ENCODE measurements at places on chromosomes 4 and X.

- no peak for DNase-seq
These were observed 5.7 kb upstream of the MPC1L start for GRCh38 chrX:40617566-40617965.

DNA sequence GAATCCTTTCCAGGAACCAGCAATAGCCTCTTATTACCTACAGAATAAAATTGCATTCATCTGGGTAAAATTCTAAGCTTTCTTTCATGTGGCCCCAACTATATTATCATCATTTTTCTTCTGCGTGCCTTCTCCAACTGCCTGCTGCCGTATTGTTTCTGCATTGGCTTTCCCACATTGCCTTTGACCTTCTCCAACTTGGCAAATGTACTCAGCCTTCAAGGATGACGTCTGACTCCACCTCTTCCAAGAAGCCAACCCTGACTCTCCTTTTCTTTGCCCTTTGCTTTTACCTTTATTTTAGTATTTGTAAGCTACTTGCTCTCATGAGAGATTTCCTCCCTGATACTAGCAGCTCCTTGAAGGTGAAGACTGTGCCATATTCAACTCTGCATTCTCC is 200.4 kb upstream of the FAM9B start:
- no peak for DNase-seq

DNA sequence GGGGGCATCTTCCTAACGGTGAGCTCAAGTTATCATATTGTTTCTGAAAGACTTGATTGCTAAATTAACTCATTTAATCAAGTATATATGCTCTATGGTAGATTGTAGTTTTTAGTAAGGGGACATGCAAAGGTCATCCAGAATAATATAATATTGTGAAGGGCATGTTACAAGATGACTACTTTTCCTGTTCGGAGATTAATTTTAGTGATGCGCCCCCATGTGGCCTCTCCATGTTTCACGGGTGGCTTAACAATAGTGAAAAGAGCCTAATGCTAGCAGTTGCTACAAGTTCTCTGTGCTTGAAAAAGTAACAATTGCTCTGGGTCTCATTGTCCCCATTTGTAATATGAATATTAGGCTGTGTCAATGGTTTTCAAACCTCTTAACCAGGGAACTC is 12.2 kb downstream of the SMPX start:
- DNase-seq: peak; percentile 18

GRCh38 chr4:98496152-98496845 is 162.1 kb downstream of the TSPAN5 start:
- DNase-seq: no peak

DNA sequence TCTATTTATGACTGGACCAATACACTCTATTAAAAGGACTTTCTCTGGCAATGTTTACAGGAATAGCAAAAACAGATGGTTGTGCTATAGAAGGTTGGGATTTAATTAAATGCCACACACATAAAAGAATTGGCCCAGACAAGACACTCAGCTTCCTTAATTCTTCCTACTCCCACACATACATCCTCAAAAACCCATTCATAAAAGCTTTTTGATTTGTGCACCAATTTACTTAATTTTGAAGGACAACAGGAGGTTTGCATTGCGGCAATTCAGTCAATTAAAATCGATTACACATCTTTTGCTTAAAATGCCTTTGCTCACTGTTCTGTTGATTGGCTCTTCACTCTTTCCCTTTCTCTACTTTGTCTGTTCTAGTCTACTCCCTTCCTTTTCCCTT is 317.1 kb downstream of the CBLL2 start:
- DNase-seq: no peak

GRCh38 chr4:110540581-110540980 is 64.6 kb downstream of the ENPEP start:
- no peak for DNase-seq

DNA sequence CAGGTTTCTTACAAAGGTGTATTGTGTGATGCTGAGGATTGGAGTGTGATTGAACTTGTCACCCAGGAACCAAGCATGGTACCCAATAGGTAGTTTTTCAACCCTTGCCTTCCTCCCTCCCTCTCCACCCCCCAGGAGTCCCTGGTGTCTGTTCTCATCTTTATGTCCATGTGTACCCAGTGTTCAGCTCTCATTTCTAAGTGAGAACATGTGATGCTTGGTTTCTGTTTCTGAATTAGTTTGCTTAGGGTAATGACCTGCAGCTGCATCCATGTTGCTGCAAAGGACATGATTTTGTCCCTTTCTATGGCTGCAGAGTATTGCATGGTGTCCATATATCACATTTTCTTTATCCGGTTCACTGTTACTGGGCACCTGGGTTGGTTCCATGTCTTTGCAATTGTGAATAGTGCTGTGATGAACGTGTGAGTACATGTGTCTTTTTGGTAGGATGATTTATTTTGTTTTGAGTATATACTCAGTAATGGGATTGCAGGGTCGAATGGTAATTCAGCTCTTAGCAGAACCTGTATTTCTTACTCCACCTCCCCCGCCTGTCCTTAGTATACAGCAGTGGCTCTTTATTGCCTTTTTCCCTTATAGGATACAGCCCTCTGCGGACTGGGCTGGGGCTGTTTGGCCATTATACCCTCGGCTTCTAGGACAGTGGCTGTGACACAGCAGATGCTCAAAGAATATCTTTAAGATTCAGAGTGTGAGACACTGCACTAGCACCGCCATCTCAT is 145.4 kb downstream of the PTTG2 start:
- no peak for DNase-seq

- no peak for DNase-seq
These were observed 73.3 kb downstream of the TSPAN7 start for GRCh38 chrX:38634665-38635064.

GRCh38 chrX:19272452-19272851 is 71.3 kb upstream of the PDHA1 start:
- DNase-seq: no peak

GRCh38 chr4:6658209-6658595 is 17.7 kb downstream of the MRFAP1 start:
- DNase-seq: no peak

DNA sequence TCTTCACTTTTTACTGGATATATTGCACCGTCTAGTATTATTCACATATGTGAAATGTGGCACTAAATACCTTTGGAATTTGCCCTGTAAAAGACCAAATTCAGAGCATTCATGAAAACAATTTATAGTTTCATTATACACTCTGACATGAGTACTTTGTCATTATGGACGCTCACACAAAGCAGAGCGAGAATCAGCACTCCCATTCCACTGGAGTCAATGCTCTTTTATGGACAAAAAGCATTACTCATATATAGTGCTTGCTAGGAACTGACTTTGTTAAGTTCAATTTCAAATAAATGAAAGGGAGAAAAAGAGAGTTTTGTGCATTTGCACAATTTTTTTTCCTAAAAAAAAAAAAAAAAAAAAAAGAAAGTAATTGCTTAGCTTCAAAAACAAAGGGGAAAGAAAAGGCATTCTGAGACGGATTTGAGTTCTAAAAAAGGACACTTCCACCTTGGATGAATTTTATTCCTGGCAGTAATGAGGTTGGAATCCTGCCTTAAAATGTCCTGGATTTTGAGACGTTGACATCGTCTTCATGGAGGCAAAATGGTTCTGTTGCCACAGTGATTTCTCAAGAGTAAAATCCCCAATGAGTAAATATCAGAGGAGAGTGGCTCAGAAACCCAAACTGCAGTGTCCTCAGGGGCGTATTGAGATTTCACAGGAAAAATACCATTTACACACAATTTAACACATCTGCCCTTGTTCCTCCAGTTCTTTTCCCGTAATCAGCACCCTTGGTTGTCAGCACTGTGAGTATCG is 34.8 kb downstream of the CCDC149 start:
- DNase-seq: no peak

GRCh38 chrX:50726296-50726695 is 87.7 kb downstream of the SHROOM4 start:
- no peak for DNase-seq

- no peak for DNase-seq
These were observed 6.3 kb upstream of the SGMS2 start for GRCh38 chr4:107818301-107818910.

GRCh38 chrX:72060921-72061490 is 70.7 kb downstream of the RTL5 start:
- DNase-seq: no peak

DNA sequence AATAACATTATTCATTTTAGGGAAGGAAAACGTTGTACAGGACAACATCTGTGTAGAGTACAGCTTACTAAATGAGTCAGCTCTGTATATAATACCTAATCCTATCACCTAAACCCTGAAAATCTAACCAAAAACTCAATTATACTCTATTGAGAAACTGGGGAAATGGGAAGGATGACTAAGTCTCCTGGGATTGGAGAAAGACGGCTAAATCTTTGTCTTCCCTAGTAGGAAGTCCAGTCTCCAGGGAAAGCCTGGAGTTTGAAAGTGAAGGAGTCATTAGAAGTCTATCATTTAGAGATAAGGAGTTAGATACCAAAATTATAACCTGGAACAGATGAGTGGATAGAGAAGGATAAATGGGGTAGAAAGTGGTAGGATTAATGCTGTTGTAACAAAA is 286.5 kb downstream of the STK32B start:
- no peak for DNase-seq

DNA sequence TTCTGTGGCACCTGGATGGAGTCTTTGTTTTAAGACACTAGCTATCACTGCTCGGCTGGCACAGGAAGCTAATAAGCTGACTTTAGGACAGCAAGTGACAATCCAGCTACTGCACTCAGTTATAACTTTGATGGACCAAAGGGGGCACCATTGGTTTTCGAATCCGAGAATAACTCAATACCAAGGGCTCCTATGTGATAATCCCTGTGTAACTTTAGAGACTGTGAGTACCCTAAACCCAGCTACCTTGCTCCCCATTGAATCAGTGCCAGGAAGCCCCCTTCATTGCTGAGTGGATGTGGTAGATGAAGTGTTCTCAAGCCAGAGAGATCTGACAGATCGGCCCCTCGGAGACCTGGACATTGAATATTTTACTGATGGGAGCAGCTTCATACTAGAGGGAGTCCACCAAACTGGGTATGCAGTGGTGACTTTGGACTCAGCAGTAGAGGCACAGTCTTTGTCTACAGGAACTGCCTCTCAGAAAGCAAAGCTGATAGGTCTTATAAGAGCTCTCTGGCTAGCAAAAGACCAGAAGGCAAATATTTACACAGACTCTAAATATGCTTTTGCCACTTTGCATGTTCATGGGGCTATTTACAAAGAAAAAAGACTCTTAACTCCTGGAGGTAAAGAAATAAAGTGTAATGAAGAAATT is 35.5 kb upstream of the UGT2B7 start:
- no peak for DNase-seq

GRCh38 chr4:33149658-33150524 is 2429.7 kb downstream of the PCDH7 start:
- no peak for DNase-seq

GRCh38 chrX:131633285-131633917 is 89.5 kb downstream of the OR13H1 start:
- DNase-seq: no peak

- no peak for DNase-seq
These were observed 716.1 kb upstream of the INTU start for GRCh38 chr4:126916626-126917140.

DNA sequence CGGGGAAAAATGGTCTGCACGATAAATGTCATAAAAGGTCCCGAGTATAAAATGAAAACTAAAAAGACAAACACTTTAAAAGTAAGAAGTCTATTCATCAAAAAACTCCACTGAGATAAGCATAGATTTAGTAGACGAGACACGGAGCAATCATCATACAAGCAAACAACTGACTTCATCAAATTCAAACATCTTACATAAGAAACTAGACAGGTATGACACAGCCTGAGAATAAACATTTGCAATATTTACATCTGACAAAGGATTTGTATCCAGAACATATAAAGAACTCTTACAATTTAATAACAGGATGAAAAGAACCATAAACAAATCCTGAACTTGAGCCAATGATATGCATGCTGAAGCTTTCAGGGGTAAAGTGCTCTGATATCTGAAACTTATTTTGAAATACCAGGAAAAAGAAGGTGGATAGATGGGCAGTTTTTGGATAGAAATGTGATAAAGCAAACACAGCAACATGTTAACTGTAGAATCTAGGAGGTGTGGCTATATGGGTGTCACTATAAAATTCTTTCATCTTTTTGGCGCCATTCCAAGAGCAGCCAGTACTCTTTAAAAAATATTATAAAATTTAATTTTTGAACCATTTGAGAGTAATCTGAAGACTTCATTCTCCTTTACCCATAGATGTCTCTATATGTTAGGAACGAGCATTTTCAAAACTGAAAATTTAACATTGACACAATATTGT is 12.0 kb downstream of the MPP1 start:
- no peak for DNase-seq

- no peak for DNase-seq
These were observed 79.4 kb upstream of the SPRY1 start for GRCh38 chr4:123317211-123317610.

- no peak for DNase-seq
These were observed 2345.6 kb downstream of the PCDH7 start for GRCh38 chr4:33065749-33066148.

- DNase-seq: no peak
These were observed 37.9 kb upstream of the PAPSS1 start for GRCh38 chr4:107757864-107758476.

- DNase-seq: no peak
These were observed 38.1 kb upstream of the NYX start for GRCh38 chrX:41409006-41409405.

DNA sequence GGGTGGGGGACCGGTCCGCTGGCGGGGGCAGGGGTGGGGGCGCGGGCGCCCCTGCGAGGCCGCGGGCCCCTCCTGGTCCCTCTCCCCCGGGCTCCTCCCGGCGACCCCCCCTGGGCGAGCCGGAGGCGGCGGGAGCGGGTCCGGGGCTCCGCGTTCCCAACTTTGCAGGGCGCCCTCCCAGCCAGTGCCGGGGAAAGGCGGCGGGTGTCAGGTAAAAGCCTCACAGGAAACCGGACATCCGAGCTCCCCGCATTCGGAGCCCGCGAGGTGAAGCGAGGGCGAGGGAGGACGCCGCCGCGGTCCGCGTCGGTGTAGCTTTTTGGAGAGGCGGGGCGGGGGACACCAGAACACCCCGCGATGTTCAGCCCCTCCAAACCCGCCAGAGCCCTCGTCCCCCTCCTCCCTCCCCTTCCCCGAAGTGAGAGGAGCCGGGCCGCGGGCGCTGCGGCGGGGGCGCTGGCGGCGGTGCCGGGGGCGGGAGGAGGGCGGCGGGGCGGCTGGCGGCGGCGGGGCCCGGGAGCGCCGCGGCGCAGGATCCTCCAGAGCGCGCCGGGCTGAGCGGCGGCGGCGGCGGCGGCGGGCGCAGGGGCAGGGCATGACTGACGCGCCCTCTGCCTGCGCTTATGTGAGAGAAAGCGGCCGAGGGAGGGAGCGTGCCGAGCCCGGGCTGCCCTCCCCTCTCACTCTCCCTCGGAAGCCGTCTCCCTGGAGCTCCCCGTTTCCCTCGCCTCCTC is at the start of gene VEGFC:
TSS of gene VEGFC (minus strand) at position 597 of the 734 bp plus-strand sequence. CDS start 611 bp downstream, outside the sequence.
- DNase-seq: peak; percentile 60

- DNase-seq: no peak
These were observed 94.2 kb downstream of the GPAT3 start for GRCh38 chr4:83629945-83630721.

- no peak for DNase-seq
These were observed 3.9 kb downstream of the RAB9A start for GRCh38 chrX:13692771-13693231.

- no peak for DNase-seq
These were observed 407.9 kb downstream of the PCDH18 start for GRCh38 chr4:137124278-137124932.

Data from T-helper 2 cell (primary cell).